Spinal cord (tissue), 10 donors: ENCODE measurements at places on chromosomes 7 and 10. TPM values are rescaled to one million over a fixed set of nuclear protein-coding genes. Genes with fewer than 3 reads are reported as not detected.

DNA sequence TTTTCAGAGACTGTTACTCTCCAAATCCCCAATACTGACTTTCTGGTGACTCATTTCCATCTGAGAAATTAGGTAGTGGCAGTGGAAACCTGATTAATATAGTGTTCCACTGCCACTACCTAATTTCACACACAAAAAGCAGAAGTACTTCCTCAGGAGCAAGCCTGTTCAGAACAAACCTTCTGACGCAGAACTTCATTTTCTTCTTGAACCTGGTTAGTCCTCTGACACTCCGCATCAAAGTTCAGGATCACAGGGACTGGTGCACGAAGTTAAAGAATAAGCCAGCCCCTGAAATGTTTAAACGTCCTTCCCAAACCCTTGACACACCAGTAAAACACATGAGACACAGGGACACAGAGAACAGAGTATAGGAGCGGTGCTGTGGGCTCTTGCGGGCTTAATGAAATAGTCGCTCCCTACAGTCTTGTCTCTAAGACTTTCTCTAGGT is 4.4 kb downstream of the WDR91 start:
- H3K27me3 ChIP-seq = no peaks in the 10 kb centered on the region
- no peak for DNase-seq
- H3K27ac ChIP-seq = no peak overlapping the region
- H3K36me3 ChIP-seq = peaks cover 19% of the 10 kb centered on the region
- no peak overlapping the region for H3K4me3 ChIP-seq
- H3K4me1 ChIP-seq = peaks cover 10% of the 10 kb centered on the region

GRCh38 chr7:86667732-86668131 is 24.0 kb downstream of the GRM3 start:
- H3K27ac ChIP-seq = no peak overlapping the region
- no peak overlapping the region for H3K4me3 ChIP-seq
- no peaks in the 10 kb centered on the region for H3K36me3 ChIP-seq
- no peak for DNase-seq
- H3K27me3 ChIP-seq = no peaks in the 10 kb centered on the region

BTBD16 gene
- total RNA-seq = 0.99 TPM

- H3K27me3 ChIP-seq = no peaks in the 10 kb centered on the region
- H3K4me3 ChIP-seq = no peak overlapping the region
- H3K27ac ChIP-seq = no peak overlapping the region
- no peaks in the 10 kb centered on the region for H3K36me3 ChIP-seq
- no peaks in the 10 kb centered on the region for H3K4me1 ChIP-seq
These were observed 31.5 kb upstream of the OR9A4 start for GRCh38 chr7:141884539-141885225.

VSTM4 gene
- 29.9 TPM for total RNA-seq

GRCh38 chr10:61302124-61302523 is 151.1 kb downstream of the TMEM26 start:
- no peak overlapping the region for H3K27ac ChIP-seq
- H3K4me3 ChIP-seq = no peak overlapping the region
- H3K27me3 ChIP-seq = no peaks in the 10 kb centered on the region
- H3K36me3 ChIP-seq = no peaks in the 10 kb centered on the region
- no peaks in the 10 kb centered on the region for H3K4me1 ChIP-seq

GRCh38 chr10:15237351-15237750 is 68.9 kb upstream of the NMT2 start:
- no peak for DNase-seq
- peak overlapping the region; percentile 33 for H3K27ac ChIP-seq
- H3K4me1 ChIP-seq = no peaks in the 10 kb centered on the region

DNA sequence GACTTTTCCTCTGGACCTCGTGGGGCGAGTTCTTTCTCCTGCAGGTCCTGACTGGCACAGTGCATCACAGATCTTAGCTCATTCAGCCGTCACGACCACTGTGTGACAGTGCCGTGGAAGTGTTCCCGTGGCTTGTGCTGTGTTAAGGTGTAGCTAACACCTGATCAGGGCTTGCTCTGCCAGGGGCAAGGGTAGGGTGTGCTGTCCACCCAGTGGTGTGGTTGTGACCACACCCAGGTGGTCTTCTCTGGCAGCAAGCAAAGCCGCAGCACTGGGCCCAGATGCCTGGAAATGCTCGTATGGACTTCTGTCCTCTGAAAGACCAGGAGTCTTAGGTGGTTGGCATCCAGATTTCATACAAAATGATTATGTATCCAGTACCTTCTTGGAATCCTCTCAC is 86.2 kb downstream of the GLRX3 start:
- H3K36me3 ChIP-seq = no peaks in the 10 kb centered on the region
- H3K4me3 ChIP-seq = no peak overlapping the region
- no peaks in the 10 kb centered on the region for H3K27me3 ChIP-seq
- no peak overlapping the region for H3K27ac ChIP-seq
- no peaks in the 10 kb centered on the region for H3K4me1 ChIP-seq
- DNase-seq = no peak

PTPN20 gene
- 20.0 TPM for total RNA-seq

DNA sequence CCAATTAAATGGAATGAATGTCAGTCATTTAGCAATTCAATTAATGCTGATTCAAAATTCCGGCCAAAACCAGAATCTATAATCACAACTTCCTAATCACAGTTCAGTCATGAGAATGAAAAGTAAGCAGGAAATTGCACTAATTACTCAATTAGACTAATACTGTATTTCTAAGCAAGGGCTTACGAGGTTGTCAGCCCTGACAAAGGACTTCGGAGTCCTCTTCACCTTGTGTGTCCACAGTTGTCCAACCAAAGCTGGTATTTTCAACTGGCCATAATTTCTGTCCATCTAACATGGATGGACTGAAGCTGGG is 17.4 kb downstream of the CPA1 start:
- no peak for DNase-seq
- H3K4me1 ChIP-seq = peaks cover 10% of the 10 kb centered on the region

GRCh38 chr7:141072548-141073172 is 1.2 kb upstream of the TMEM178B start:
- peak overlapping the region; percentile 93 for H3K27ac ChIP-seq
- peaks cover 22% of the 10 kb centered on the region for H3K4me1 ChIP-seq
- DNase-seq = peak; percentile 86
- H3K36me3 ChIP-seq = peaks cover 6% of the 10 kb centered on the region
- H3K4me3 ChIP-seq = peak overlapping the region; percentile 70

NAMPT gene
- total RNA-seq = 54.7 TPM

- no peaks in the 10 kb centered on the region for H3K36me3 ChIP-seq
- peak overlapping the region; percentile 15 for H3K27ac ChIP-seq
- H3K4me3 ChIP-seq = no peak overlapping the region
- H3K27me3 ChIP-seq = no peaks in the 10 kb centered on the region
These were observed 16.8 kb downstream of the OSBPL3 start for GRCh38 chr7:24963218-24963617.

AUTS2 gene
- total RNA-seq = 86.5 TPM

- no peak for DNase-seq
- no peaks in the 10 kb centered on the region for H3K27me3 ChIP-seq
- H3K4me1 ChIP-seq = no peaks in the 10 kb centered on the region
- H3K36me3 ChIP-seq = no peaks in the 10 kb centered on the region
These were observed 12.6 kb downstream of the OR9A4 start for GRCh38 chr7:141928845-141929195.

DNA sequence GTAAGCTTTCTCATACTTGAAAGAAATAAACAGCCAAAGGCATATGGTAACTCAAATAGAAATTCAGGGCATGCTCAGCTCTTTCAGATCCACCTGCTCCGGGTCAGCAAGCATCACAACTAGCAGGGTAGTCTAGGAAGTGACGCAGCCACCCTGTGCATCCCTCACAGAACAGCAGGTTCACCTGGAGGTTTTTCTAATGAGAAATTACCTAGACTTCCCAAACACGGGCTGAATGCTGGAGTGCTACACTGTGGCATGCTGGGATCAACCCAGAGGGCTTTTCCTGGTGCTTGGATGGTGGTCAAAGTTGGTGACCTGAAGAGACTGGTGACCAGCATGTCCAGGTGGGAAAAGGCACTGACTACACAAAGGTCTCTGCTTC is 66.8 kb upstream of the DNAJB6 start:
- H3K36me3 ChIP-seq = peaks cover 45% of the 10 kb centered on the region
- no peaks in the 10 kb centered on the region for H3K27me3 ChIP-seq
- DNase-seq = no peak
- peaks cover 14% of the 10 kb centered on the region for H3K4me1 ChIP-seq
- H3K27ac ChIP-seq = no peak overlapping the region

GFRA1 gene
- total RNA-seq = 30.5 TPM

GRCh38 chr7:115116773-115117715 is 195.2 kb downstream of the MDFIC start:
- H3K36me3 ChIP-seq = no peaks in the 10 kb centered on the region
- no peak overlapping the region for H3K27ac ChIP-seq
- no peak overlapping the region for H3K4me3 ChIP-seq
- no peaks in the 10 kb centered on the region for H3K27me3 ChIP-seq

SLC25A13 gene
- 34.7 TPM for total RNA-seq

GPR158 gene
- 3.5 TPM for total RNA-seq

- no peaks in the 10 kb centered on the region for H3K36me3 ChIP-seq
- DNase-seq = no peak
- no peak overlapping the region for H3K4me3 ChIP-seq
- no peak overlapping the region for H3K27ac ChIP-seq
These were observed 210.3 kb downstream of the CHRM2 start for GRCh38 chr7:137078781-137079180.

OR2A1 gene
- 0.10 TPM for total RNA-seq

- H3K36me3 ChIP-seq = no peaks in the 10 kb centered on the region
- H3K4me1 ChIP-seq = peaks cover 14% of the 10 kb centered on the region
- no peak overlapping the region for H3K4me3 ChIP-seq
- no peak for DNase-seq
- H3K27ac ChIP-seq = no peak overlapping the region
These were observed 37.8 kb downstream of the CLRN3 start for GRCh38 chr10:127854769-127855590.

DNA sequence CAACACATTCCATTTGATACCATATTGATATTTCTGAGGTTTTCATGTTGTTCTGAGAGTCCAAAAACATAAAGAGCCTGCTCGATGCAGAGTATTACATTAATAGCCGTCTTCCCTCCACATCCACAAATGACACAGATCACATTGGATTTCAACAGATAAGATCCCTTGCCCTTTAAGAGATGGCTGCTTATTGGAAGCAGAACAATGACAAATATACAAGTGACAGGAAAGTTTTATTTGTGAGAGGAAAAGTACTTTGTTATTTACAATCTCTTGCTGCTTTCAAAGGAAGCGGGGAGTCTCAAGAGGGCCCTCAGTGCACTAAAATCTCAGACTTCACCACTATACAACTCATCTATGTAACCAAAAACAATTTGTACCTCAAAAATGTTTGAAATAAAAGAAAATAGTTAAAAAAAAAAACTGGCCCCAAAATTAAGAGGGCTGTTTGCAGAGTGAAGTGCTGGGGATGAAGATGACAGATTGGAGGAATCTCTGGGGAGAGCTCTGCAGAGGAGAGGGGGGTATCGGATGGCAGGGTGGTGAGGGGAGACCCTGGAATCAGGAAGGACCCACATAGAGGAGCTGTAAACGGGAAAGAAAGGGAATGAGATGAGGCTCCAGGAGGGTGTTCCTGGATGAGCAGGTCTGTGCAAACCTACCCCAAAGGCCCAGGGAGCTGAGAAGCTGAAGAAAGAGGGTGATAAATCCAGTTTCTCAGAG is 42.5 kb upstream of the ZNF438 start:
- no peak overlapping the region for H3K27ac ChIP-seq
- no peak for DNase-seq
- H3K4me3 ChIP-seq = no peak overlapping the region
- peaks cover 3% of the 10 kb centered on the region for H3K4me1 ChIP-seq
- no peaks in the 10 kb centered on the region for H3K27me3 ChIP-seq

- no peak overlapping the region for H3K4me3 ChIP-seq
- no peaks in the 10 kb centered on the region for H3K27me3 ChIP-seq
- H3K27ac ChIP-seq = no peak overlapping the region
- no peaks in the 10 kb centered on the region for H3K36me3 ChIP-seq
These were observed 87.8 kb upstream of the DYNC1I1 start for GRCh38 chr7:95684505-95684904.

DNA sequence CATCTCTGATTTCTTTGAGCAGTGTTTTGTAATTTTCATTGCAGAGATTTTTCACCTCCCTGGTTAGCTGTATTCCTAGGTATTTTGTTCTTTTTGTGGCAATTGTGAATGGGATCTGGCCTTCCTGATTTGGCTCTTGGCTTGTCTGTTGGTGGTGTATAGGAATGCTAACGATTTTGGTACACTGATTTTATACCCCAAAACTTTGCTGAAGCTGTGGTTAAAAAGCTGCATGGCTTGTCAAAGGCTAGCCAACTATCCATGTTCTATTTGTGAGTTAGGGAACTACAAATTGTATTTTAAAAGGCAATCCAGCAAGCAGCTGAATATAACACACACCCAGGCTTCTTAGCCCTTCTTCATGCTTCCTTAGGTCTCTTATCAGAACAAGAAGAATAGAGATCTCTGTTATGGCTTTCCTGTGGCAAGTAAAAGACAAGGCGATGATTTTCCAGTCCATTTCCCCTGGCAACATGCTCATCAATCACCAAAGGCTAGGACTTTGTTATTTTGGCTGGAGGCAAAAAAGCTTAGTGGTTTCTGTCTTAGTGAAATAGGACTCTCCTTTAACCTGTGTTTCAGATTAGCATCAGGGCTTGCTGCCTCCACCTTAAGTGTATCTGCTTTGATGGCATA is 77.5 kb downstream of the CDK6 start:
- H3K27ac ChIP-seq = no peak overlapping the region
- no peak for DNase-seq
- H3K4me1 ChIP-seq = peaks cover 8% of the 10 kb centered on the region
- no peak overlapping the region for H3K4me3 ChIP-seq

DNA sequence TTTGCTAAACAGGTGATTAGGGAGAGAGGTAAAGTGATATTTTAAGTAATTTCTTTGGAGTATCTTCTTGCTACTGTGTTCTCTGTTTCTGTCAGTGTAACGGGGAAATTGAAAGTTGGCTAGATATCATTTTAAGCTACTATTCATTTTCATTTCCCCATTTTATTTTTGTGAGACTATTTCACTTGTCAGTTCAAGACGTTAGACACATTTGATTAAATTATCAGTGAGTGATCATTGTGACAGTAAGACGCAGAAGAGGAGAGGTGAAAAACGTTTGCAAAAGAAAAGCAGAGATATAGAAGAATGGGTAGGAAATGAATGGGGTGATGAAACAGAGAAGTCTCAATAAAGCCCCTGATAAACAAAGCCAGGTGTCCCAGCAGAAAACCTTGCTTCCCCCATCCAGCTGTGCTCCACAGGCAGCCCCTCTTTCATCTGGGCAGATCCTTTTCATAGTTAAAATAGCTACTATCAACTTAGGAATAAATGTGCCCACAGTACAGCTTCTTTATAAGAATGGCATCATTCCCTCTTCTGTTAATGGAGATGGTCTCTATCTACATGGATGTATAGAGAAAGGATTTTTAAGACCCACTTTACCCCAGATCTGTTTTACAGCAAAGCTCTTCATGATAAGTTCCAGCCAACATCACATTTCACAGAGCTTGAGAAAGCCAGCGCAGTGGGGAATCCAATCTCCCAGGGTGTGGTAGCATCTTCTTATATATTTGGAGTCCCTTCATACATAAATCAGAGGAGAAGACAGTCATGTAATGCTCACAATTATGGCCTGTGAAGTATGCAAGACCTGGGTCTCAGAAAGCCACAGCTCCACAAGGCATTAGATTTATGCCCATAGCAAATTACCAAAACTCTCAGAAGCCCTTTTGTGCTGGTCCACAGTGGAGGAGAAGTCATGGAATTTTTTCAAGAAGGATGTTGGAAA is 138.1 kb upstream of the ITGB1 start:
- H3K4me3 ChIP-seq = no peak overlapping the region
- H3K27ac ChIP-seq = no peak overlapping the region
- DNase-seq = no peak
